Stimulated activated CD8-positive, alpha-beta memory T cell treated with anti-CD3 and anti-CD28 coated beads, Interleukin-7, amount 100 ng/mL, for 1 hour (primary cell): ENCODE measurements at places on chromosomes 12 and 14.

- DNase-seq: no peak
These were observed 450.8 kb downstream of the RAD51B start for GRCh38 chr14:68270342-68270741.

- no peak for DNase-seq
These were observed 40.2 kb upstream of the APPL2 start for GRCh38 chr12:105275997-105276733.

- no peak for DNase-seq
These were observed 136.5 kb downstream of the SPTSSA start for GRCh38 chr14:34325493-34325892.

DNA sequence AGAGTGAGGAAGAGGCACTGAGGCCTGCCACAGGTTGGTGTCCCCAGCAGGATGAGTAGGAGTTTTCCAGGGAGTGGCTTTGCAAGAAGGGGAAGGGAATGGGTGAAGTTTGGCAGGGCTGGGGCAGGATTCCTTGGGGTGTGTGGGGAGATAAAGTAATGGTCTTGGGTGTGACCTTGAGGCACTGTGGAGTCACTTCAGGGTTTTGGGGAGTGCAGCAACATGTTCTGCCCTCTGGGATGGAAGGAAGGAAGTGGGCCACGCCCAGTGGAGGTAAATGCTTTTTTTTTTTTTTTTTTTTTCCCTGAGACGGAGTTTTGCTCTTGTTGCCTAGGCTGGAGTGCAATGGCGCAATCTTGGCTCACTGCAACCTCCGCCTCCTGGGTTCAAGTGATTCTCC is 108.9 kb downstream of the ADCK1 start:
- DNase-seq: no peak

DNA sequence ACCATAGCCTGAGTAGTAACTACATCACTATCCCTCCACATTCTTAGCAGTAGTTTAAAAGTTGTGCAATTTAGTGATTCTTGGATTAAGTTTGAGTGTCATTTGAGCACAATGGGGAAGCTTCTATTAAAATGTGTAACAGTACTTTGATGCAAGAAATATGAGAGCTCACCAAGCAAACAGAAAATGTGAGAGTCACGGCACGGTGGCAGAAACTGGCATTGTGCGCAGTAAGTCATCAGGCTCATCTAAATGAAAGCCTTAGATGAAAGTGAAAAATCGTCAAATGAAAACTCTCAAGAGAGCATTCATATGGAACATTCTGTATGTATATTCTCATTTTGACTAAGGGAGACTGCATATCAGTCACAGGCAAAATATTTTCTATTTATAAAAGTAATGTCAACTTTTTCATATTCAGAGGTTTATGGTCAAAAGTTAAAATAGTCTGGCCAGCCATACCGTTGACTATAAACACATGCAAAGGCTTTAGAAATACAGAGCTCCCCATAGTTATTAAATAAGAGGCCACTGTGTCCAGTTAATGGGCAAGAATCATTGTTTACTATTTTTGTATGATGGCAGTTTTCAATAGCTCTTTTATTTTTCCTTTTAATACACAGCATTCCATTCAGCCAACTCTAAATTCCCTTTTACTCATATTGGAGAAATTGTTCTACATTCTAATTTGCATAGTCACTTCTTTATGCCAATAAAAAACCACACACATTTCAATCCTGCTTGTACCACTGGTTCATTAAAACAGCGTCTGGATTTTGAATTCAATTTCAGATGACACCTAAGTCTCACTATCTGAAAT is 167.9 kb downstream of the PRKD1 start:
- DNase-seq: no peak

GRCh38 chr12:45615268-45615667 is 114.2 kb upstream of the ARID2 start:
- no peak for DNase-seq

GRCh38 chr12:42474391-42474790 is 115.2 kb downstream of the PRICKLE1 start:
- no peak for DNase-seq

GRCh38 chr12:32179011-32179395 is 72.4 kb downstream of the BICD1 start:
- no peak for DNase-seq

DNA sequence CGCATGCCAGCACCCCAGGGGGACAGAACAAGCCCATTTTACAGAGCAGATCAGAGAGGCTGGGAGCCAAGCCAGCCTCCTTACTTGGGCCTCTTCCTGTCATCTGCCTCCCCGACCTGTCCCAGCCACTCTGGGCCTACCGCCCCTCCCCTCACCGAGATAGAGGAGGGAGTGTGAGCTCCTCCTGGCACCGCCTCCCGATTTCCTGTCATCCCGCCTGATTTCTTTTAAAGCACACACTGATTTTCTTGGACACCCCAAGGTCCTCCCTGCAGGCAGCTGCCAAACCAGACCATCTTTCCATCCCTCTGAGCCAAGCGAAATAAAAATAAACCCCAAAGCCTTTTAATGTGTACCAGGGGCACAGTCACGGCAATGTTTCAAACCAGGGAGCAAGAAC is 108.4 kb downstream of the RFLNA start:
- DNase-seq: no peak

- DNase-seq: no peak
These were observed 700 bp downstream of the SLC35E3 start for GRCh38 chr12:68746572-68747180.

GRCh38 chr14:50774542-50775267 is 56.3 kb downstream of the NIN start:
- no peak for DNase-seq

GRCh38 chr14:59754256-59754655 is 116.3 kb downstream of the RTN1 start:
- DNase-seq: no peak

DNA sequence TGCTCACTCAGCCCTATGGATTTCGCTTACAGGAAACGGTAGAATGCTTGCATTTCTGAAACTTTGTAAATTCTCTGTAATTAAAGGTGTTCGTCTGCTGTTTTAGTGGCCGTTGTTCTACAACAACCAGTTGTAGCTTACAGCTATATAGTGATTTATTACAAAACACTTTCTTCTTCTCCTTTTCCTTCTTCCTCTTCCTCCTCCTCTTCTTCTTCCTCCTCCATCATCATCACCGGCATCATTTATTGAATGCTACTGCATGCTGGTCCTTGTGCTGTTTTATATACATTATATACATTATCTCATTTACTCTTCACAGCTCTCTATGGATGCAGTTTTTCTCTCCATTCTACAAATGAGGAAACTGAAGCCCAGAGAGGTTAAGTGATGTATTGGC is 6.4 kb downstream of the ETV6 start:
- no peak for DNase-seq

- DNase-seq: no peak
These were observed 34.8 kb downstream of the DLK1 start for GRCh38 chr14:100761481-100761880.

GRCh38 chr14:30532264-30532663 is 26.7 kb upstream of the G2E3 start:
- no peak for DNase-seq

- DNase-seq: no peak
These were observed 31.7 kb downstream of the GRIP1 start for GRCh38 chr12:66647034-66647691.

GRCh38 chr14:90732139-90732538 is 84.1 kb downstream of the TTC7B start:
- DNase-seq: no peak

DNA sequence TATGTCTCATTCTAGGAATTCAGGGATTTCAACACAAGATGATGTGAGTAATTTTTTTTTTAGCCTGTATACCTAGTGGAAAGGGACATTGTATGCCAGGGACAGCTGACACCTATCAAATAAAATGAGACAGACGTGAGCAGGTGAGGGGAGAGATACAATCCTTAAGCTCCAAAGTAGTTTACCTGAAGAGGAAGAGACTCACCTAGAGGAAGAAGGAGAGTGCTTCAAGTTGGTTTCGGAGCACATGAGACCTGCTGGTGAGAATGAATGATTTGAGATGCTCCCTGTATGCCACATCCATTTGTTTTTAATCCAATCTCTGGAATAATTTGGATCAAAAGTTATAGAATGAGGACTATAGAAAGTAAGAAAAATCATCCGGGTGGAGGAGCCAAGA is 915.4 kb upstream of the FBXO33 start:
- DNase-seq: no peak

GRCh38 chr12:125185740-125186470 is 120.7 kb downstream of the AACS start:
- DNase-seq: no peak
